ENCODE measurements at places on chromosomes 6 and 20.

DNA sequence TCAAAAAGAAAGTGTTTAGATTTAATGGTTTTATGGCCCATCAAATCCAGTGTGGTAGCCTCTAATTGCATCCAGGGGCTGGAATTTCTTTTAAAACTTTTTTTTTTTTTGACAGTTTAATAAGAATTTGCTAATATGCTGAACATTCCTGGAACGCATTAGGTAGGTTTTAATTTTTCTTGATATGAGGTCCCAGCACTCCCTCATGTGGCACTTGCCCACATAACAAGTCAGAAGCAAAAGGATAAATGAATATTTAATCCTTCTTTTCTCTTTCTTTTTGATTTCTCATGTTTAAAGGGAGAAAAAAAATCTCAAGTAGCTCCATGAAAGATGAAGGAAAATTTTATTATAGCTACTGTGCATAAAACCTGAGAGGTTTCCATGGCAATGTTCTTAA is 13.5 kb downstream of the HAO1 start:
- DNase-seq = no peak

- DNase-seq = no peak
These were observed 58.8 kb upstream of the MOCS1 start for GRCh38 chr6:39992861-39993622.

- DNase-seq = no peak
These were observed 342.1 kb upstream of the NRSN1 start for GRCh38 chr6:23783901-23784300.

DNA sequence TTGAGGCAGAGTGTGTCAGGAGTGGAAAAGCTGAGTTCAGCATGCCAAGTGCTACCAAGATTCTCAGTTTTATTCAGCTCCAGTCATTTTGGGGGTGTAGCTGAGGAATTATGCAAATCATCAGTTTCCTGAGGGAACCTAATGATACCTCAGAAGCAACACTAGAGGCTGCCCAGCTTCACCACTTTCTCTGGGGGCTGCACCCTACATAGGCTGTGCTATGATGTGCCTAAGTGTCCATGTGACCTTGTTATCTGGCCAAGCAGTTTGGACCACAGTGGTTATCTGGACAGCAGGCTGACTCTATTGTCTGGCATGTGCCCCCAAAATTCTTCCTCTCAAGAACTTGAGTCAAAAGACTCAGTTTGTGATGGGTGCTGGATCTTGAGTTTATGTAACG is 374.6 kb upstream of the SYNCRIP start:
- no peak for DNase-seq

- no peak for DNase-seq
These were observed 15.0 kb downstream of the SLC22A16 start for GRCh38 chr6:110461376-110461775.

GRCh38 chr6:157227202-157228166 is 95.8 kb downstream of the TMEM242 start:
- no peak for DNase-seq

GRCh38 chr6:112130878-112131277 is 43.5 kb downstream of the FAM229B start:
- no peak for DNase-seq

- DNase-seq = no peak
These were observed 156.1 kb upstream of the NOX3 start for GRCh38 chr6:155611742-155612141.

DNA sequence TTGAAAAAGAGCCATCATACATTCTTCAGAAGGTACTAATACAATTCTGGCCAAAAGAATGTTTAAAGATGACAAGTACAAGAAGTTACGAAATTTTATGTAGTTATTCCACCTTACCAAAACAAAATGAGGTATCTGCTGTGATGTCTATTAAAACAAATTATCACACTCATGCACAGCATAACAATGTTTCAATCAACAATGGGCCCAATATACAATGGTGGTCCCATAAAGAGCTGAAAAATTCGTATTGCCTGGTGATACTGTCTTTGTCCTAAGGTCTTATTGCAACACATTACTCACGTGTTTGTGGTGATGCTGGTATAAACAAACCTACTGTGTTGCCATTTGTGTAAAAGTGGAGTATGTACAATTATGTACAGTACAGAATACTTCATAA is 3.6 kb upstream of the NUP153 start:
- no peak for DNase-seq

- DNase-seq = no peak
These were observed 164.5 kb upstream of the MOCS1 start for GRCh38 chr6:40098774-40099173.

GRCh38 chr6:73942592-73943186 is 246.7 kb downstream of the CD109 start:
- no peak for DNase-seq

DNA sequence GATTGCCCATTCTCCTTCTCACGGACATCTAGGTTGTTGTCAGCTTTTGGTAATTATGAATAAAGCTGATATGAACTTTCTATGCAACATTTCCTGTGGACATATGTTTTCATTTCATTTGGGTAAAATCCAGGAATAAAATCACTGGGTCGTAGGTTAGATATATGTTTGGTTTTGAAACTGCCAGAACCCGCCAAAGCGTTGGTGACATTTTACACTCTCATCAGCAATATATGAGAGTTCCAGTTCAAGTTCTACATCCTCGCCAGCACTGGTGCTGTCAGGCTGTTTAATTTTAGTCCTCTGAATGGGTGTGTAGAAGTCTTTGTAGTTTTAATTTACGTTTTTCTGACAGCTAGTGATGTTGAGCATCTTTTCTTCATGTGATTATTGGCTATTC is 27.5 kb upstream of the LRFN2 start:
- DNase-seq = no peak

GRCh38 chr20:21511485-21511849 is 2.4 kb downstream of the NKX2-2 start:
- no peak for DNase-seq

DNA sequence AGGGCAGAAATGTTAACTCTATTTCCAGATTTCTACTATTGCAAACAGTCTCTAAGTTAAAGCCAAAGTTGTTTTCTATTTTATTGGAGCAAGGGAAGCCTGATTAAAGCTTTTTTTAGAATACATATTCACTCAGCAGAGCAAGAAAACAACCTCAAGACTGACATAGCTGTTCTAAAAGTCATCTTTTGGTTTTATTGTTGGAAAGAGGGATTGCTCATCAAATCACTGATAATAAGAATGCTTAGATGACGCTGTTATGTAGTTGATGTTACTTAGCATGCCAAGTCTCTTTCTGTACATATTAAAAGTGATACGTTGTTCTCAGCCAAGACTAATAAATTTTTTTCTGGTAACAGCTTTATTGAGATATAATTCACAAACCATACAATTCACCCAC is 172.6 kb upstream of the LAMA2 start:
- DNase-seq = no peak

DNA sequence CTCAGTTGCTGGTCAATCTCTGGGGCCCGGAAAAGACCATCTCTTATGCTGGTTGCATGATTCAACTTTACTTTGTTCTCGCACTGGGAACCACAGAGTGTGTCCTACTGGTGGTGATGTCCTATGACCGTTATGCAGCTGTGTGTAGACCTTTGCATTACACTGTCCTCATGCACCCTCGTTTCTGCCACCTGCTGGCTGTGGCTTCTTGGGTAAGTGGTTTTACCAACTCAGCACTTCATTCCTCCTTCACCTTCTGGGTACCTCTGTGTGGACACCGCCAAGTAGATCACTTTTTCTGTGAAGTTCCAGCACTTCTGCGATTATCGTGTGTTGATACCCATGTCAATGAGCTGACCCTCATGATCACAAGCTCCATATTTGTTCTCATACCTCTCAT is 4.3 kb downstream of the OR2J3 start:
- no peak for DNase-seq

GRCh38 chr20:12660918-12661317 is 347.9 kb upstream of the SPTLC3 start:
- DNase-seq = no peak

DNA sequence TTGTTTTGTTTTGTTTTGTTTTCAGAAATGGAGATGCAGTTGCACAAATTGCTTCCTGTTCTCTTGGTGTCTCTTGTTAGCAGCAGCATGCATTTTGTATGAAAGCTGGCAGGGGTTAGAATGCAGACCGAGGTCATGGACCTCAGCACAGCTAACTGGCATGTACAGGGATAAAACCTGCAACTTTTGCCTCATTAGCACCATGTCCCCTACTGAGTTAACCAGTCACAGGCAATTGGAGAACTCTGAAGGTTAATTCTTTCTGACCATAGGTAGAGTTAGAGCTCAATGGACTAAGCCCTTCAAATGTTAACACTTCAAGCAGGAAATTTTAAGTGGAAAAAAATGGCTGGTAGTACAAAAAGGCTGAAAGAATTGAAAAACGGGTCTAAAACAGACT is 377.1 kb downstream of the ADGRB3 start:
- DNase-seq = no peak

GRCh38 chr20:60024245-60024644 is 66.0 kb downstream of the CDH26 start:
- DNase-seq = no peak

DNA sequence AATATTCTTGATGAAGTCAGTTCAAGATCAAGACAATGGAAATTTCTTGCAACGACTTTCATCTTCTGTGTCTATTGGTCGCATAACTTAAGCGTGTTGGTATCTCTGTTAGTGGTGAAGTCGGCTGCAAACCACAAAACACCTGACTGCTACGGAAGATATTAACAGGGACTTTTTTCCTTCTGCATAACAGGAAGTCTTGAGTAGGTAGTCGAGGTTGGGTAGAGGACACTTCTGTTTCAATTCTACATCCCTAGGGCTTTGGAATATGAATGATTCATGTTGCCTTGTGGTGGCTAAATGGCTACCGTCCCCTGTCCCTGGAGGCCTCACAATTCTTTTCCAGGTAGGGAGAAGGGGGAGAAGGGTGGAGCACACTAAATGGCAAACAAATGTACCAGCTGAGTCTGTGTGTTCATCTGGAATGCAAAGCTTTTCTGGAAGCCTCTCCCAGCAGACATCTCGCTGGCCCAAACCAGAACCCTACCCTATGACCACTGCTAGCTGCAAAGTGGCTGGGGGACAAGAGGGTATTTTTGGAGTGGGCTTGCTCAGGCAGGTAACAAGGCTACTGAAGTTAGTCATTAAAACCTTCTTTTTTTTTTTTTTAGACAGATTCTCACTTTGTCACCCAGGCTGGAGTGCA is 34.6 kb upstream of the NKX2-2 start:
- no peak for DNase-seq

- DNase-seq = no peak
These were observed 102.8 kb downstream of the NRSN1 start for GRCh38 chr6:24228681-24229255.

- DNase-seq = no peak
These were observed 456.4 kb downstream of the COL12A1 start for GRCh38 chr6:74749211-74750147.

- DNase-seq = no peak
These were observed 68.4 kb upstream of the PHACTR1 start for GRCh38 chr6:12648171-12648570.

DNA sequence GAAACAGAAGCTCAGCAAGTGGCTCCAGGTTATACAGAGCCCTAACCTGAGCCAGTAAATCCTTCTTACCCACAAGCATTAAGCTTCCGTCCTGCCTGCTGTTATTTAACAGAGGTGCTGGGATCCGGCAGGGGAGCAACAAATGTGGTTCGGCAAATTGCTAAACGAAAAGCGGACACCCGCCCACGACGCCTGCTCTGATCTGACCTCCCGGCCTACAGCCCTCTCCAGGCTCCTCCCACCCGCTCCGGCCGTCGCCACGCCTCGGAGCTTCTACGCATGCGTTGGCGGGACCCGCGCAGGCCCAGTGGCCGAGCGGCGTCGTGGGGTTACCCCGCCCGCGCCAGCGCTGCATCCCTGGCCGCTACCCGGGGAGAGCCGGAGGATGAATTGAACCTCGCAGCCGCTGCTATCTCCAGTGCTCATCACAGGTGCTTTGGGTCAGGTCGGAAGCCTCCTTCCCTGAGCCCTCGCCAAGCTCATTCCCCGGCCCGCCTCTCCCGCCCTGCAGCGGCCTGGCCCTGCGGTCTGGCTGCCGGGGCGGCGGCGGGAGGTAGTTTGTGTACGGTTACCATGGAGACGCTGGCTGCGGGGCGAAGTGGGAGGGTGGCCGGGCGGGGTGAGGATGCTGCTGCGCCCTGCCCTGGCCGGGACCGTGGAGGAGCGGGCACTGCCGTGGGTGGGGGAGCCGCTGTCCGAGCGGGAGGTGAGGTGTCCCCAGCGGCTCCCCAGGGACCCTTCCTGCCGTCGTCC is at the start of gene ARMC2:
Gene ARMC2, plus strand, starts transcription at position 307 of the 753 bp plus-strand sequence. CDS start 5,846 bp downstream, outside the sequence.
- peak; percentile 75 for DNase-seq

- DNase-seq = no peak
These were observed 54.9 kb downstream of the UBR2 start for GRCh38 chr6:42618686-42619085.

GRCh38 chr6:4059115-4059777 is 19.7 kb downstream of the FAM217A start:
- peak; percentile 22 for DNase-seq

DNA sequence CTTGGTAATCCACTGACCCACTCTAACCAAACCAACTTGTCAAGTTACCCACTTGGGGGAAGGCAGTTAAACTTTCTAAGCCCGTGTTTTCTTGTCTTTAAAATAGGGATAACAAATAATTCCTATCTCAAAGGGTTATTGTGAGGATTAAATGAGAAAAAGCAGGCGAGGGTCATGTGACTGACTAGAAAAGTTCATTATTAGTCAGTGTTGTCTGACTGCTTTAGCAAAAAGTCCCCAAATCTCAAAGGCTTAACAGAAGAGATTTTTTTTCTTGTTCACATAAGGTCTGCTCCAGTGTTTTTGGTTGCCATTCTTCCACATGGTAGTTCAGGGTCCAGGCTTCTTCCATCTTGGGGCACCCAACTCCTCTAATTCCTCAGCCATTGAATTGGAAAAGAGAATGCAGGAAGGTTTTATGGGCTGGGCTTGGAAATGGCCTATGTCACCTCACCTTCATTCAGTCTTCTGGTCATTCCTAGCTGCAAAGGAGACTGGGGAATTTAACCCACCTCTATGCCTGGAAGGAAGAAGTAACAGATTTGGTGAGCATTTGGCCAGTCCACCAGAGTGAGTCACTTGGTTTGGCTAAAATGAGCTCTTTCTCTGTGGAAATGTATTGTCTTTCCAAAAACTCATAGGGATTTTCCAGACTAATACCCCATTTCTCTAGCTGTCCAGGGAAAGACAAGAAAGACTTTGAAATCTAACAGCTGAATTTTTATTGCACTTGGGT is 77.0 kb downstream of the CAP2 start:
- DNase-seq = no peak

GRCh38 chr6:83884523-83884922 is 25.0 kb downstream of the CYB5R4 start:
- DNase-seq = no peak

GRCh38 chr6:130681028-130681427 is 146.2 kb upstream of the SMLR1 start:
- no peak for DNase-seq

DNA sequence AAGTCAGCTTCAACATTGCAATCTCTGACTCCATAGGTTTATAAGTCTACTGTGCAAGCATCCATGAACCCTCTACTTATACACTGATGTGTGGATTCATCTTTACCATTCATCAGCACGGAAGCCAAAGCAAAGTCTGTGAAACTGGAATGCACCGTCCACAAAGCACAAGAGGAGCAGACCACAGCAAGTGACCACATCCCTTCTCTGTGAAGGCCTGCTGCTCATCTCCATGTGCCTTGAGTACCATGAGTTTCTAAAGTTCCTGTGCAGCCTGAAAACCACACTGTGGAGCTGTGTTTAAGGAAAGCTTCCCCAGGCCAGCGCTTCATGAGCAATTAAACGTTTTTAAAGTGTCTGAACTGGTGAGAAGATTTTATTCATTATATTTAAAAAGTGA is 20.0 kb downstream of the GABRR1 start:
- no peak for DNase-seq
